Stimulated activated CD4-positive, alpha-beta T cell treated with anti-CD3 and anti-CD28 coated beads, Interleukin-1b, Interleukin-23, amount 100 ng/mL, for 1 hour (primary cell): ENCODE measurements at places on chromosomes 6 and 20.

DNA sequence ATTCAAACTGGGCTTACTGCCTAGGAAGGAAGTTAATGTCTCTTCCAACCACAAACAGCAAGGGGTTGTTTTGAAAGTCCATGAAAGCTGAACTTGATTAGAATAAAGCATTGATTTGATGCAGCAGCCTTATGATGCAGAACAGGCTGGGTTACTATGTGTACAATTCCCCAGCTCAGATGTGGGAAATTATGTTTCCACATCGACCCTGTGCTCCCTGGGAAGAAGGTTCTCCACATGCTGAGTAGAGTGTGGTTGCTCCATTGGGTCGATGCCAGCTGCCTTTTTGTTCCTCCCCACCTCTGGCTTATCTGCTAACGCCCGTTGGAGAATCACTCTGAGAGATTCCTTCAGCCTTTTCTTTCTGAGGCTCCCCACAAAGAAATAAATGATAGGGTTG lies 1.2 kb downstream of the MAS1L start:
- no peak for DNase-seq

- no peak for DNase-seq
Observed at GRCh38 chr20:53163486-53163885, 191.3 kb downstream of the TSHZ2 start.

DNA sequence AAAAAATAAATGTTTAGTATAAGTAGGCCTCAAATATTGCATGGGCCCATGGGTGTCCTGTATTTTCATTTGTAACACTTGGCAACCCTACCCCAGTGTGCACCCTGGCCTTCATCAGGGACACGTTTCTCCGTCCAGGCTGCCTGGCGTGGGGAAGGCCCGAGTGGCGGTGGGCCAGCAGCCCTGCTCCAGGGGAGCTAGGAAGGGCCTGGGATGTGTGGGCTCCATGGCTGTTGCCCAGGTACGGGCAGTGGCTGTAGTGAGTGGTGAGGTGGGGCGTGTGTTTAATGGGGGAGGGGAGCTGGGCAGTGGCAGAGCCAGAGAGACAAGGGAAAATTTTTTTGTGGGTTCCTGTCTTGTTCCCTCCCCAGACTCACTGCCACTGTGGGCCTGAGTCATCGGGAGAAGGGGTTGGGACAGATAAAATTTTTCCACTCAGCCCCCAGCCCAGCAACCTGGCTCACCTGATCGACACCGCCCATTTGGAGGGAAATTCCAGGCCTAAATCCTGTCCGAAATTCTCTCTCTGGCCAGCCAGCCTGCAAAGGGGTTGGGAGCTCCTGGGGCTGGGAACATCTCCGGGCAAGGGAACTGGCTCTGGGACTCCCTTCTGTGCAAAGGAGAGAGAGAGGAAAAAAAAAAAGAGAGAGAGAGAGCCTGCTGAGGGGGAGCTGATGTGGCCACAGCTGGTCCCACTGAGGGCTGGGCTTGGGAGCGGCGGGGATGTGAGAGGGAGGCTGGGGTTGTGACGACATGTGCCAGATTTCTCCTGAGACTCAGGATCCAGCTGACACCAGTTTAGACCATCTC lies 32.5 kb upstream of the VEGFA start:
- no peak for DNase-seq

DNA sequence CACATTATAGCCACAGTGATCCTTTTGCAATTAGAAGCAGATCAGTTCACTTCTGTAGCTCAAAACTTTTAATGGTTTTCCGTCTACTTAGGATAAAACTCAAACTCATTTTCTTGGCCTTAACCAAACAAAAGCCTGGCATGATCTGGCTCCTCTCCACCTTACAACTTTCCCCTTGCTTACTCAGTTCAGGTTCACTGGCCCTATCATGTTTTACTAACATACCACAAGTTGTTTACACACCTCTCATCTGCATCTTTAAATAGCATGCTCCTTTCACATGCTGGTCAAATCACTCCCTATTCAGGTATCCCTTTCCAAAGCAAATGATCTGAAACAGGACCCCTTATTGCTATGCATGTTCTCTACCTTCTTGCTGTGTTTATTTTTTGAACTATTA lies 191.4 kb upstream of the FAM83B start:
- no peak for DNase-seq

- no peak for DNase-seq
Observed at GRCh38 chr20:242905-243304, 14.6 kb upstream of the DEFB132 start.

GRCh38 chr20:62618611-62619529 lies 23.4 kb upstream of the SLCO4A1 start:
- no peak for DNase-seq

DNA sequence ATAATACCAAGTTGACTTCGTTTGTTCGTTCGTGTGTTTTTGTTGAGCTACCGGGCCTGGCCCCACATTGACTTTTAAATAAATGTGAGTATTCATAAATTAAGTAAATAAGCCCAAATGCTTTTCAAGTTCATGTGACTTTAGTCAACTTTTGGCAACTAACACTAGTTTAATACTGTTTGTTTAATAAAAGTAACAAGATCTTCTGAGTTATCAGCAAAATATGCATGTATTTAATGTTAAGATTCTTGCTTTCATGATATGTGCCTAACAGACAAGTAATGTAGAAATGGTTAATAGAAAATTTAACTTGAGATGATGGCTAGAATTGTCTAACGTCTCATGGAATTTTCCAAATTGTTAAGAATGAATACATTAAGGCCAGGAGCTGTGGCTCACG lies 38.7 kb upstream of the ECI2 start:
- DNase-seq = no peak
